ENCODE measurements at places on chromosomes 11 and 22.

- no peak for DNase-seq
These were observed 349.1 kb upstream of the PITPNB start for GRCh38 chr22:28268171-28268570.

GRCh38 chr22:36334821-36335603, 52.8 kb downstream of the MYH9 start:
- DNase-seq, result no peak

GRCh38 chr22:28474330-28474729, 205.3 kb downstream of the TTC28 start:
- no peak for DNase-seq

GRCh38 chr11:93604008-93604660, 57.3 kb upstream of the CEP295 start:
- no peak for DNase-seq

- DNase-seq, result no peak
These were observed 36.4 kb upstream of the TH start for GRCh38 chr11:2207773-2208621.

DNA sequence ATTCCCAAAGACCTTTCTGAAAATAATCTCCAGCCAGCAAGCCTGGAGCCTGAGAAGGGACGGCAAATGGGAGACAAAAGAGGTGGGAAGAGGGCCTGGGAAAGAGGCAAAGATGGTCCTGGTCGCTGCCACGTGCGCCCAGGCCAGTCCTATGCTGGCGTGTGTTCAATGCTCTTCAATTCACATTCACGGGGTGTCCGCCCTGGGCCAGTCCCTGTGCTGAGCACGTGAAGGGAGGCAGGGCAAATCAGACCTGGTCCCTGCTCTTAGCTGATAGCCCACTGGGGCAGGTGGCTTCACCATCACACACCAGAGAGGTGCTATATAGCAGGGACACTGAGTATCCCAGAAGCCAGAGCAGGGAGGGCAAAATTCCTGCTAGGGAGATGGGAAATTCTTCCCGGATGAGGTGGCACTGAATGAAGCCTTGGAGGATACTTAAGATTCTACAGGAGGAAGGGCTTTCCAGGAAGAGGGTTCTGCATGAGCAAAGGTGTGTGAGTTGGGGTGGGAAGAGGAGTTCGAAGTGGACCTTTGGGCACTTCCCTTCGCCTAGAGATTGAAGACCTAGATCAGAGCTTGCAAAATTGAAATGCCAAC, 148.2 kb downstream of the CHST1 start:
- no peak for DNase-seq

- no peak for DNase-seq
These were observed 38.0 kb upstream of the GALNT18 start for GRCh38 chr11:11659567-11660362.

- DNase-seq, result no peak
These were observed 157.2 kb upstream of the CARD18 start for GRCh38 chr11:105296806-105297205.

GRCh38 chr22:40396882-40397281, 26.5 kb downstream of the SGSM3 start:
- peak; percentile 19 for DNase-seq

- no peak for DNase-seq
These were observed 45.3 kb downstream of the EXT2 start for GRCh38 chr11:44140805-44141204.

DNA sequence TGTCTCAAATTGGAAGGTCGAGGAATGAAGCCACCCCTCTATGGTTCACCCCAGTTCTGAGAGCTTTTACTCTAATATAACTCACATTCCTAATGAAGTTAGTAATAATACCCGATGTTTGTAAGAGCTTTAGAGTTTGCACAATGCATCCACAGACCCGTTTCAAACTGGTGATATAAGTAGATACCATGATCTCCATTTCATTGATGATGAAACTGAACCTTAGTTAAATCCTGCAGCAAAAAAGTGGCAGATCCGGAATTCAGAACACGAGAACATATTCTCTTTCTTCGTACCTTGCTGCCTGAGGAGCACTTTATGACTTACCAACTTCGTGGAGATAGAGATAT, 757 bp upstream of the RBFOX2 start:
- no peak for DNase-seq

Measured in fibroblast of skin of left biceps (primary cell).